Muscle of arm (tissue), 14 donors: ENCODE measurements at places on chromosomes 2 and 18.

DNA sequence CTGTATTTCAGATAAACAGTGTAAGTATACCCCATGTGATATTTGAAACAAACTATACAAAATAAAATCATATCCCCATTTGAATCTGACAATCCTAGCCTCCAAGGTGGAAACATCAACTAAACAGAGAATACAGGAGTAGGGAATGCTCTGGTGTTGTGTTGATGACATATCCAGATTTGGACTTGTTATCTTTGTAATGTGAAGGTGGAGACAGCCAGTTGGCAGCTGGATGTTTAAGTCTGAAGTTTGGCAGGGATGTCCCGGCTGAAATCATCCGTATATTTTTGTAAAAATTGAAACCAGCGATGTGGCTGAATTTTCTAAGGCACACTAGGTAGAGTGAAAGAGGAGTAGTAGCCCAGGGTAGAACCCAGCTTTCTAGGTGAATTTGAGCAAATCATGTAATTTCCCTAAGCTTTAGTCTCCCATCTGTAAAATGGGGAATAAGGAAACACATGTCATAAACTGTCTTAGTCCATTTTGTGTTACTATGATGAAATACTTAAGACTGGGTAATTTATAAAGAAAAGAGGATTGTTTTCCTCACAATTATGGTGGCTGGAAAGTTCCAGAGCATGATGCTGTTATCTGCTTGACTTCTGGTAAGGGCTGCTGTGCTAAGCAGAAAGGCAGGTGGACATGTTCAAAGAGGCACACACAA is 246.6 kb upstream of the APCDD1 start:
- DNase-seq, result peak; percentile 58

DNA sequence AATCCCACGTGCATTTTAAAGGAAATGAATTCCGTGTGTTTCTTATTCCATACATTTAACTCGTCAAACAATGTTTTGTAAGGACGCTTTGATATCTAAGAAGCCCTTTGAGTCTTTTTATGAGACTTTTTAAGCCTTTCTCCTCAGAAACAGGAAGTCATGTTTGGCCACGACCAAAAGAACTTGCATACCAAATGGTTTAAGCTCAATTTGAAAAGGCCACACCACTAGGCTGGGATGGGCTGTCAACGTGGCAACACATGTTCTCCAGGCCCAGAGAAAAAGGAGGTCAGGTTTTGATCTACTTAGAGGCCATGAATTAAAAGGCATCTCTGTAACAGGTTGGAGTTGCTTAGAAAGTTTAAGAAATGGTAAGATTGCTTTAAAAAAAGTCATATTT is 441.8 kb downstream of the CMPK2 start:
- no peak for DNase-seq

DNA sequence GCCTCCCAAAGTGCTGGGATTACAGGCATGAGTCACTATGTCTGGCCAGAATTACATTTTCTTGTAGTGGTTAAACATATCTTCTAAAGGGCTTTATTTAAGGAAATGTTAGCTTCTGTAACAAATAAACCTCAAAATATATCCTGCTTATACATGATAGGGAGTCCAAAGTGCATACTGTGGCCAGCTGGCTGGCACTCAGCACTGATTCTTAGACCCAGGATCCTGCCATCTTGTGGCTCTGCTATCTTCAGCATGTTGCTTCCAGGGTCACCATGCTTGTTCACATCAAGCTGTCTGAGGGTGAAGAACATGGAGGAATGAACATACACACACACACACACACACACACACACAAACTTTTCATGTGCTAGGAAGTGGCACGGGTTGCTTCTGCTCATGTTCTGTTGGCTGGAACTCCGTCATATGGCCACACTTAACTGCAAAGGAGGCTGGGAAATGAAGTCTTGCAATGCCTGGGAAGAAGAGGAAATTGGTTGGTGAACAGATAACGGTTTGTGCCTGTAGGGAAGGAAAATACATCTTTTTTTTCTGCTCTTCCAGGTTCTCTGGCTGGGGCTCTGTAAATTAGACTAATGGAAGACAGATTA is 40.0 kb downstream of the NPPC start:
- no peak for DNase-seq

DNA sequence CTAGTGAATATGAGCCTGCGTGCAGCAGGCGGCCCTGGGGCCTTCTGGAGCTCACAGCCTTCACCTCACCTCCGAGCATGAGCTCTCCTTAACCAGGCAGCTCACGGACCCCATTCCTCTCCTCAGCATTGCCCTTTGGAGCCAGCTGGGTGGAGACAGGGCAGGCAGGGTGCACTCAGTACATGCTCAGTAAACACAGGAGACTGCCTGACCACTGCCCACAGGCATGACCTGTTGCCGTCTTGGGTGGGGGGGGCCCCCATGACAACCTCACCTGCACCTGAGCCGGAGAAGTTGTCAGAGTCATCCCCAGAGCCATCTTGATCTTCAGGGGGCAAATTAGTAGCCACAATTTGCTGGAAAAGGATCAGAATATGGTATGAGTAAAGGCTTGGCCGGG is 19.9 kb downstream of the SDC1 start:
- no peak for DNase-seq

- DNase-seq, result peak; percentile 34
These were observed 138.3 kb upstream of the ID2 start for GRCh38 chr2:8543383-8544170.

DNA sequence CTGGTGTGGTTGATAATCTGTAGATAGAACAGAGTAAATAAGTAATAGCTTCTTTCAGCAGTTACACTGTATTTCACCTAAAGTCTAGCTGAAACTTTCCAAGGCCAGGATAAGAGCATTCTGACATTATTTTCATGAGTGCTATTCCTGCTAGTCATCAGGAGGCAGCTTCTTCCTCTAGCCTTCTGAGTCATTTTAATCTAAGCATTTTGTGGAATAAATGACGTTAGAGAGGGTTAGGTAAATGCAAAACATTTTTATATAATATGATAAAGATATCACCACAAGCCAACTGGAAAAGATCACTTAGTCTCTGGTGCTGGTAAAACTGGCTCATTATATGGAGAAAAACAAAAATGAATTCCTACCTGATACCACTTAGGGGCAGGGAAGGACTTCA is 138.5 kb downstream of the MEP1B start:
- no peak for DNase-seq

GRCh38 chr2:99154643-99155536 is at the start of the genes LIPT1 and TSGA10:
TSS of gene LIPT1 (plus strand) at chr2:99154967. CDS start at chr2:99161958, 6,991 bp downstream.
TSS of gene TSGA10 (minus strand) at chr2:99154942. CDS start at chr2:99109439, 45,503 bp downstream.
- peak; percentile 93 for DNase-seq

DNA sequence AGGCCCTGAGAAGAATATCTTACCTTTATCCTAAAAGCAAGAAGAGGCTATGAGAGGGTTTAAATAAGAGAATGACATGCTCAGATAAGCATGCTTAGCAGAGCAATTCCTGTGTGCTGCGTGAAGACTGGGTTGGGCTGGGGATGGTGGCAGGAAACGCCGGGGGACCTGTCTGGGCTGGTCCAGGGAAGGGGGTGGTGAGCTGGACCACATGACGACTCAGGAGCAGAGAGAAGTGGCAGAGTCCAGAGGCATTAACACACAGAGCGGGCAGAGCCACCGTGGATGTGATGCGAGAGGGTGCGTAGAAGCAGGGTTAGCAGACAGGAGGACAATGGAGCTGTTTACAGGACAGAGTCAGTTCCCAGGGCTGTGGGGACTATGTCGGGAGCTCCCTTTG is 84.5 kb downstream of the ZBTB7C start:
- DNase-seq, result no peak
